Bronchus fibroblast of lung (primary cell): ENCODE measurements at places on chromosomes 16 and 17. TPM values are rescaled to one million over a fixed set of nuclear protein-coding genes. Genes with fewer than 3 reads are reported as not detected.

The DOK4 gene
- 18.2 and 19.6 TPM in 2 replicates for total RNA-seq

The PABPN1L gene
- not detected in 2 replicates for total RNA-seq

The STXBP4 gene
- total RNA-seq = 17.8 and 24.5 TPM in 2 replicates

The PSMB10 gene
- 40.0 and 47.4 TPM in 2 replicates for total RNA-seq

The TP53TG3D gene
- total RNA-seq = not detected in 2 replicates

The CCL16 gene
- total RNA-seq = not detected in 2 replicates

The INPP5K gene
- 53.8 and 56.8 TPM in 2 replicates for total RNA-seq

The FBXW10B gene
- total RNA-seq = under 0.01 and 0.59 TPM in 2 replicates

The EPX gene
- not detected in 2 replicates for total RNA-seq

The SRCIN1 gene
- 0.15 TPM in 1 of 2 replicates, not detected in the other for total RNA-seq

The ARL17B gene
- total RNA-seq = 5.2 and 6.6 TPM in 2 replicates

The TRAPPC1 gene
- 71.8 and 102 TPM in 2 replicates for total RNA-seq

The PITPNC1 gene
- total RNA-seq = 6.7 and 9.5 TPM in 2 replicates

The CBFA2T3 gene
- total RNA-seq = not detected in 2 replicates

The GRAP gene
- under 0.01 TPM in 1 of 2 replicates, not detected in the other for total RNA-seq

The AANAT gene
- not detected in 2 replicates for total RNA-seq

The KRTAP1-1 gene
- total RNA-seq = not detected in 2 replicates

The CD300H gene
- total RNA-seq = not detected in 2 replicates

The TMC8 gene
- 0.17 TPM in 1 of 2 replicates, not detected in the other for total RNA-seq

The STUB1 gene
- total RNA-seq = 213 and 221 TPM in 2 replicates

The ACE gene
- 0.89 and 1.0 TPM in 2 replicates for total RNA-seq

The PPL gene
- total RNA-seq = 4.8 and 6.9 TPM in 2 replicates

The KIFC3 gene
- total RNA-seq = 27.1 and 28.1 TPM in 2 replicates

The MLKL gene
- total RNA-seq = 6.2 and 8.1 TPM in 2 replicates

The ZNF747 gene
- total RNA-seq = 7.3 and 8.1 TPM in 2 replicates

The NPIPA5 gene
- total RNA-seq = 2.1 and 2.7 TPM in 2 replicates

The LLGL2 gene
- total RNA-seq = 0.30 and 1.5 TPM in 2 replicates

The BRICD5 gene
- total RNA-seq = 1.3 and 2.7 TPM in 2 replicates

The KIAA0513 gene
- total RNA-seq = 4.7 and 7.6 TPM in 2 replicates

The KRTAP4-5 gene
- not detected in 2 replicates for total RNA-seq

The CRYM gene
- total RNA-seq = not detected in 2 replicates

The DLX3 gene
- total RNA-seq = not detected in 2 replicates
